ENCODE measurements at places on chromosomes 11 and 22.
A peak's percentile ranks its signal among the peaks of the same experiment; 100 is the strongest.

DNA sequence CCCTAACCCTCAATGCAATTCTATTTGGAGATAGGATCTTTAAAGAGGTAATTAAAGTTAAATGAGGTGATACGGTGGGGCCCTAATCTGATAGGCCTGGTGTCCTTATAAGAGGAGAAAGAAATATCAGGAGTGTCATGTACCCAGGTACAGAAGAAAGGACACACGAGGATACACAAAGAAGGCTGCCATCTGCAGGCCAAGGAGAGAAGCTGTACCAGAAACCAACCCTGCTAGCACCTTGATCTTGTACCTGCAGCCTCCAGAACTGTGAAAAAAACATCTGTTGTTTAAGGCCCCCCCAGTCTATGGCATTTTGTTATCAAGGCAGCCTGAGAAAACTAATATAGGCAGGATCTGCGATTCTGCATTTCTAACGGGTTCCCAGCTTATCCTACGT lies 44.2 kb downstream of the FBXO7 start:
- DNase-seq: no peak

GRCh38 chr11:119222308-119222707 lies 16.2 kb downstream of the CBL start:
- DNase-seq: no peak

DNA sequence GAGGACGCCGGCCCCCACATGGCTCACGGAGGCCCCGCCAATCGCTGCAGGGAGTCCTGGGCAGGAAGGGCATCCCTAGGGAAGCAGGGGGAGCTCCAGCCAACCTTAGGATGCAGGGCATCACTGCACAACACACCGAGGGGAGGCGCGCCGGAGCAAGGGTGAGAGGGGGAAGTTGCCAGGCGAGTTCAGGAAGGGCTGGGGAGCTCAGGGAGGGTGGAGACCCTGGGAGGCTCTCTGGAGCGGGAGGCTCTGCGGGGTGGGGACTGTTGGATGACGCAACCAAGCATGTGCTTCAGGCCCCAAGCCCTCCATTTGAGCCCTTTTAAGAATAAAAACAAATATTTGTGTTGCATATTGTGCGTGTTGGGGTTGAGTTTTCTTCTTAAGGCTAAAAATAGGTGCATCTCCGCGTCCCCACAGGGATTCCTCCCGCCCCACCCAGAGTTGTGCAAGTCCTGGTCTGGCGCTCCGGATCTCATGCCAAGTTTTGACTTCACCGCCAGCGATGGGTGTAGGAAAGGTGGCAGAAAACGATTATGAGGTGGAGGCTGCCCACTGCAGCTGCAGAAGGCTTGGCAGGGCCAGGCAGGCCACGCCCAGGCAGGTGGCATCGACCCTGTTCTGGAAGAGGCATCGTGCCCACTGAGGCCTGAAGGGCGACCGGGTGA lies 65.2 kb downstream of the WNT7B start:
- no peak for DNase-seq

DNA sequence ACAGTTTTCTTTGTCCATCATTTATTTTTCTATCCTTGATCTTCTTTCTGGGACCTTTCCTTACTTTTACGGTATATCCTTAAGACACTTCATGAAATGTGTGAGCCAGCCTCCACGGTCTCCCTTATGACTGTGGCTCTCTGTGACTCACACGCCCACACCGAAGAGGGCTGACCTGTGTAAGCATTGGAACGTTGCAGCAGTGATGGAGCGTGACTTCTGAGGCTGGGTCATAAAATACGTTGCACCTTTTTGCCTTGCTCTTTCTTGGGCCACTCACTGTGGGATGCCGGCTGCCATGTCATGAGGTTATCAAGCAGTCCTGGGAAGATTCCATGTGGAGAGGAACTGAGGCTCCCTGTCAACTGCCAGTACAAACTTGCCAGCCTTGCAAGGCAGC lies 96.3 kb upstream of the RAB1B start:
- DNase-seq: peak; percentile 51

GRCh38 chr11:61325649-61326414 lies 7.1 kb downstream of the DDB1 start:
- DNase-seq: no peak

- no peak for DNase-seq
These were observed 14.9 kb downstream of the FZD4 start for GRCh38 chr11:86940122-86940777.

- DNase-seq: no peak
These were observed 27.1 kb upstream of the GRK2 start for GRCh38 chr11:67238894-67239782.

DNA sequence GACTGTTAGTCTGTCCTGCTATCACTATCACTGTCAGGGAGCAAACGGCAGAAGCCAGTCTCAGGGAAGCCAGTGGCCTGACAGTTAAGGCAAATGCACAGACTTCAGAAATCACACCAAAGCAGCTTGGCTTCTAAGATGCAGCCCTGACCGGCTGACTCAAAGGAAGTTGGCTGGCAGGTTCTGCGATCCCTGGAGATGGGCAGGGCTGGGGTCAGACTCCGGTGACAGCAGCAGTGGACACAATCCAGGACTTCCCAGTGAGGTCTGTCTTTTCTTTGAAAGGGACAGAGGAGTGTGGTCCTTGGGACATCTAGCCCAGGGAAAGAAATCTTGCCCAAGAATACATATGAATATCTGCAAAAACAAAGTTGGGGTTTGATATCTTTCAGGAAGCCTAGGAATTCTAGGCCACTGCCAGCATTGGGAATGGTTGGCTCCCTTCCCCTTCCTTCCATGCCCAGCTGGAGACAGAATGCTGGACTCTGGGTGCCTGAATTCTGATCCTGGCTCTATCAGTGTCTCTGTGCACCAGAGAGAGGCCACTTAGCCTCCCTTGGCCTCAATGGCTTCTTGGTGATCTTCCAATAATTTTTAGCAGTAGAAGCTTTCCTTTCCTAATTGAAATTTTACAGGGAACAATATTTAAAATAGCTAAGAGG lies 108.9 kb downstream of the KIRREL3 start:
- no peak for DNase-seq

DNA sequence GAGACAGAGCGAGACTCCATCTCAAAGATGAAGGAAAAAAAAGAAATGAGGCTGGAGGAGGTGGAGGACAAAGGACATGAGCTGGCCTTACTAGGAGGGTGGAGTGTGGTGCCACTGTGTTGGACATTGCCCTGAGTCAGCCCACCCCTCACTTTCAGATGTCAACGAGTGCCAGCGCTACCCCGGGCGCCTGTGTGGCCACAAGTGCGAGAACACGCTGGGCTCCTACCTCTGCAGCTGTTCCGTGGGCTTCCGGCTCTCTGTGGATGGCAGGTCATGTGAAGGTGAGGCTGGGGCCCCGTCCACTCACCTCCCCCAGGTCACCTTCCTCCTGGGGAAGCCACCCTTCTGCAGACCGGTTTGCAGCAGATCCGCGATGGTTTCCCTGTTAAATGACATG lies 40.6 kb downstream of the FBLN1 start:
- DNase-seq: no peak

- DNase-seq: no peak
These were observed 30.9 kb downstream of the SLC36A4 start for GRCh38 chr11:93166862-93167261.

GRCh38 chr11:78784321-78785061 lies 209.8 kb upstream of the NARS2 start:
- DNase-seq: no peak

- no peak for DNase-seq
These were observed 4.7 kb upstream of the CASP5 start for GRCh38 chr11:105027678-105028077.

GRCh38 chr11:67384851-67385366 lies 6.9 kb upstream of the RAD9A start:
- DNase-seq: no peak

DNA sequence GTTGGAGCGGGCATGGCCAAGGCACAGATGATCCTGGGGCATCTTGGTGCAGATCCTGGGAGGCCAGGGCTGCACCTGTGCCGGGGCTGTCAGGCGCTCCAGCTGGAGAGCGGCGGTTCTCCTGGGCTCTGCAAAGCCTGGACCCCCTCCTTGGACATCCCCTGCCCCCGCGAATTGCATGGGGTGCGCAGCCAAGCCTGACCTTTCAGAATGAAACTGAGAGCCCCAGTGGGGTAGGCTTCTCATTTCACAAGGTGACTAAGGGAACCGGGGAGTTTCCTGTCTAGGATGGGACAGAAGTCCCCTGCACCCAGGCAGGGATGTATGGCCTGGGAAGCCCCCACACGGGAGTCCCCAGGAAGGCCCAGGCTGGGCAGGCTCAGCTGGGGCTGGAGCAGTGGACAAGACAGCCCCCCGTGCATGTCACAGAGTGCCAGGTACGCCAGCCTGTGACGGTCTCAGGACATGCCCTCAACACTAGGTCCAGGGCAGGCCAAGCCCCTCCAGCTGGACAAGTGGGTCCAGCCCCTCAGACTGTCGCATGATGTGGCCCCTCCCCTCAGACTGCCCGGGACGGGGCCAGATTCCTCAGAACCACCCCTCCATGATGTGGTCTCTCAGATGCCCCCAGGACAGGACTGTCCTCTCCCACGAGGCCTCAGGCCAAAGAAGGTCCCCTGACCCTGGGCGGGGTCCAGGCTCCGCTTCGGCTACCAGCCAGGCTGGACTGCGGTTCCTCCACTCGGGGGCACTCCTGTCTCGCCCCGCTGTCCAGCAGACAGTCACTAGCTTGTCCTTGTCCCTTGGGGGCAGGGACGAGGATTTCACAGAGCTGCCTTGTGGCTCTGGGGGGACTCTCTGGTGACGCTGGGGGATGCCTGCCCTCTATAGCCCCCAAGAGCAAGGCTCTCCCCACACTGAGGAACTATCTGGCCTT lies 2.3 kb downstream of the LSP1 start:
- peak; percentile 62 for DNase-seq

- peak; percentile 49 for DNase-seq
These were observed 1.7 kb downstream of the SBF1 start for GRCh38 chr22:50473088-50473487.

DNA sequence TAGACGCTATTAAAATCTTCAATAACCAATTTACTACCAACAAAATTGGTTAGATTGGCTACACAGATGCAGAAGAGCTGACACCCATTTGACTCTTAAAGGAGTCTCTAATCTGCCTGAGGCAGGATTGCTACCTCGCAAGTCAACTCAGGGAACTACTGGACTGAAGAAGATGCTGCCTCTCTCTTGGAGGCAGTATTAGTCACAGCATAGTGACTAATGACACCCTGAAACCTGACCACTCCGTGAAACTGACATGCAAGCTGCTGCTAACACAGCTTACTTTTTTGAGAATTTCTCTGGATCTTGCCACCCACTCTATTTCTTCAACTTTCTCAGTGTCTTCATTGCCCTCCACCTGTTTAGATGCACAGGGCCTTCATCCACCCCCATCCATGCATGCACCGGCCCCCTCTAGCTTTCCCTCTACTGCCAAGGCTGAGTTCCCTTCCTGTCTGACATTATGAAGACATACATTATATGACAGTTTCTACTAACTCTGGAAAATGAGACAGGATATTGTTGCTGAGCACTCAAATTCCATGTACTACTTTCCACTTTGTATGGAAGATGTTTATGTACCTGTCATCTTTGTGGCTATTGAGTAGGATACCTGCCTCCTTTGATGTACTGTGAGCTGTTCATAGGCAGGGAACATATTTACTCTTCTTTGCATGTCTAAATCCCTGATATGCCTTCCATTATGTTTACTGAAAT lies 183.2 kb downstream of the MSANTD4 start:
- DNase-seq: no peak

DNA sequence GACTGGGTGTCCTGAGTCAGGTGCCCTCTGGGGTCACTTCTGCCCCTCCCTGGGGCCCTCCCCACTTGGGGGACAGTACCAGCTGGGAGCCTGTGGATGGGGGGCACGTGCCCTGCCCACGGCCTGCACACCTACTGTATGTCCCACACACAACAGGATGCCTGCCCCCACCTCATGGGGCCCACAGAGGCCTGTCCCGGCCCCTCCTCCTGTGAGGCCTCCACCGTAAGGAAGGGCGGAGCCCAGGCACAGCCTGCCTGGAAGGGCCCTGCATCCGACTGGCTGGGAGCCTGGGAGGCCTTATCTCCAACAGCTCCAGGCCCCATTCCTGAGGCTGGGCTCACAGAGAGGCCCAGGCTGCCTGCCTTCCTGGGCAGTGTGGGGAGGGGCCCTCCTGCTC lies 47.8 kb downstream of the BRSK2 start:
- no peak for DNase-seq

DNA sequence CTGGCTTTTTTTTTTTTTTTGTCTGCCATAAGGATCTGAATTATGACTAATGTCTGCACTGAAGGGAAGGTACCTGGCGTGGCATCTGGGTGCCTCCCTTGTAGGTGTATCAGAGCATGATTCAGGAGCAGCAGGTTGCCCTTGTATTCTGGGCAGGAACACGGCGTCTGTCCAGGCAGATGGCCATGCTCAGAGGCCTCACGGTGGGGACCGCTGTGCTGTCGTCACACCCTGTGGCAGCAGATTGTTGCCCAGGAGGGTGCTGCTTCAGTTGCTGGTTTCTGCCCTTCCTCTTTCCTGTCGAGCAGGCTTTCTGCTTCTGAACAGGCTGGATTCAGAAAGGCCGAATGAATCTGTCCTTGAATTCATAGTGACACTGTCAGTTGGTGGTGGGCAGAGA lies 11.0 kb downstream of the ZNRF3 start:
- no peak for DNase-seq

- no peak for DNase-seq
These were observed 10.6 kb downstream of the HSD17B12 start for GRCh38 chr11:43690929-43691725.

GRCh38 chr11:19674836-19675235 lies 37.8 kb upstream of the NAV2 start:
- DNase-seq: no peak

DNA sequence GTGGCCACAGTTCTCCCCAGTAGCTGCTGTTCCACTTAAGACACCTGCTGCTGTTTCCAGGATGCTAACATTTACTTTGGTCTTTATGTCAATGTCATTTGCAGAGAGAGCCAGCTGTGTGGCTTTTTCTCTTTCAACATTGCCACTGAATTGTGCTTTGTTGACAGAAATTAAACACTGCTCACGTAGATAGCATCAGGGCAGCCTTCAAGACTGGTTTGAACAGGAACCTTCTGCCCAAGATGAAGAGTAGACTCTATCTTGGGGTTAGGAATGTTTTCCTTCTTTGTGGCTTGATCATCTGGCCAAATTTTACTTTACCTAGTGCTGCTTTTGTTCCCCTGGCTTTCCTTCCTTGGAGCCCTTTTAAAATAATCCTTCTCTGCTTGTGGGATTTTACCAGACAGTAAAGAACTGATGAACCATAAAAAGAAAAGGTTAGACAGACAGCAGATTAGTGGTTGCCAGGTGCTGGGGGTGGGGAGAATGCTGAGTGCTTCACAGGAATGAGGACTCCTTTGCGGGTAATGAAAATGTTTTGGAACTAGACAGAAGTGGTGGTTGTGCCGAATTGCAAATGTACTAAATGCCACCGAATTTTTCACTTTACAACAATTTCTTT lies 22.7 kb upstream of the XBP1 start:
- no peak for DNase-seq

DNA sequence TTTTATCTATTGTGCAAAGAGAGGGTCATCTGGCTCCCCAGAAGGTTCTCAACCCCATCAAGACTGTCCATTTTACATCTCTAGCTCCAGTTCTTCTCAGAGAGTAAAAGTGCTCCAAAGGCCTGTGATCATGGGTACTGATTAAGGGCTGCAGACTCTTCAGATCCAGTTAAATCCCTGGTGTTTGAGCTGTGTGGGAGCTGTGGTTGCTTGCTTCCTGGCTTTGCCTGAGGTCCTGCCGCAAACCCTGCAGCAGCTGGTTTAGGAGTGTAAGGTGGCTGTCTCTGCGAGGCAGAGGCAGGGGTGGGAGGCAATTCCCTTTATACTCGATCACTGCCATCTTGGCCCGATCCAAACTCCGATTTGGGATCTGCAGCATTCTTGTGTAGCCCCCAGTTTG lies 1.2 kb downstream of the MRPL17 start:
- DNase-seq: no peak

Data from stimulated activated CD4-positive, alpha-beta T cell treated with anti-CD3 and anti-CD28 coated beads, Interleukin-2, amount 100 ng/mL, for 24 hours (primary cell).